ENCODE measurements at places on chromosomes 16 and 17. TPM values are rescaled to one million over a fixed set of nuclear protein-coding genes. Genes with fewer than 3 reads are reported as not detected.

DNA sequence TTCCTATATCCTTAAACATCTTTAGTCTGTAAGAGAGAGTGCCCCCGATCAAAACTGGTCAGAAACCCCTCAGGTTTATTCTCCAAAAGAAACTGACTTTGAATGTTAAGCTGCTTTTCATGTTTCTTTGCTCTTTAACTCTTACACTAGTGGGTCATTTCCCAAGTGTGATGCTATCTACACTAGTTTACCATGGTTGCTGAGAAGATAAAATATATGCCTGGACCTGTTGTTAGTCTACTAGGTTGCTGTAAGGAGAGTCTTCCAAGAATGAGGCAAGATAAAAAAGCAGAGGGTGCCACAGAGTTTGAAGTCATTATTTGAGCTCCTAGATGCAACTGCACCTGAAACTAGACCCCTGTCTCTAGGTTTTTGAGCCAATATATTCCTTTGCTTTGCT, 12.2 kb upstream of the ZKSCAN2 start:
- no peak for DNase-seq
- H3K27ac ChIP-seq = no peak overlapping the region
- H3K4me1 ChIP-seq = no peaks in the 10 kb centered on the region
- H3K36me3 ChIP-seq = no peaks in the 10 kb centered on the region

GRCh38 chr17:49187301-49187700, 23.1 kb downstream of the GNGT2 start:
- H3K27ac ChIP-seq = no peak overlapping the region
- H3K4me1 ChIP-seq = no peaks in the 10 kb centered on the region
- H3K27me3 ChIP-seq = no peaks in the 10 kb centered on the region
- DNase-seq = no peak
- no peak overlapping the region for H3K4me3 ChIP-seq
- H3K36me3 ChIP-seq = no peaks in the 10 kb centered on the region

DNA sequence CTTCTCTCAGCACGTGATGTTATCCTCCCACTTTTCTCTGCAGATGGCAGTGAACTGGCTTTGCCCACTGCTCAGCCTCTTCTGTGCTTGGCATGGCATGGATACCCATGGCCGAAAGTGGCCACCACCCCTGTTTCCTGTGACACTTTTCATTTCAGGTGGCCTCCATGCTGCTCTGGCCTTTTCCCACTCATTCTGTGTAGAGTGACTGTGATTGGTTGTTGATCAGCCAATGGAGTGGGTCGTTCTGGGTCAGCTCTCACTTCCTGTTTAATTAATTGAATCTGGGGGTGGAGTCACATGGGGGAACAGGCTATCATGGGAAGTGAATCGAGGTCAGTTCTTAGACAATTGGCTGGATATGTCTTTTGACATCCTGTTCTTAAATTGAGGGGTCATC, 350.1 kb upstream of the EEF2KMT start:
- no peaks in the 10 kb centered on the region for H3K4me1 ChIP-seq
- H3K27ac ChIP-seq = no peak overlapping the region
- no peak for DNase-seq

- H3K36me3 ChIP-seq = no peaks in the 10 kb centered on the region
- no peaks in the 10 kb centered on the region for H3K4me1 ChIP-seq
- H3K4me3 ChIP-seq = no peak overlapping the region
These were observed 19.9 kb downstream of the C16orf96 start for GRCh38 chr16:4576008-4576407.

- no peak for DNase-seq
- peaks cover 2% of the 10 kb centered on the region for H3K4me1 ChIP-seq
- no peaks in the 10 kb centered on the region for H3K36me3 ChIP-seq
These were observed 921 bp upstream of the CDR2 start for GRCh38 chr16:22375117-22375962.

DNA sequence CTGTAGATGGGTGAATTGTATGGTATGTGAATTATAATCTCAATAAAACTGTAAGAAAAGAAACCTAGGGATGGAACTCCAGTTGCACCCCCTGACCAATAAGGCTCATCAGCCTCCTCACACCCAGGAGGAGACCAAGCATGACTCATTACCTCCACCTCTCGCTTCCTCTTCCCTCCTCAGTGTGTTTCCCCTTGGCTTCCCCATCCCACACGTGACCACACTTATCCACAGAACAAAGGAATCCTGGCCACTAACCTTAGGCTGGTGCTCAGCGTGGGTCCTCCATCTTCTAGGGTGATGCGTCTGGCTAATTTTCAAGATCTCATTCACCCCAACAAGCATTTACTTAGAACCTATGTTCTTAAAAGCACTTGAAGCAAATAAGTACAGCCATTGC, 36.2 kb upstream of the MAP3K14 start:
- no peak overlapping the region for H3K4me3 ChIP-seq
- no peak for DNase-seq
- no peak overlapping the region for H3K27ac ChIP-seq
- H3K4me1 ChIP-seq = no peaks in the 10 kb centered on the region

DNA sequence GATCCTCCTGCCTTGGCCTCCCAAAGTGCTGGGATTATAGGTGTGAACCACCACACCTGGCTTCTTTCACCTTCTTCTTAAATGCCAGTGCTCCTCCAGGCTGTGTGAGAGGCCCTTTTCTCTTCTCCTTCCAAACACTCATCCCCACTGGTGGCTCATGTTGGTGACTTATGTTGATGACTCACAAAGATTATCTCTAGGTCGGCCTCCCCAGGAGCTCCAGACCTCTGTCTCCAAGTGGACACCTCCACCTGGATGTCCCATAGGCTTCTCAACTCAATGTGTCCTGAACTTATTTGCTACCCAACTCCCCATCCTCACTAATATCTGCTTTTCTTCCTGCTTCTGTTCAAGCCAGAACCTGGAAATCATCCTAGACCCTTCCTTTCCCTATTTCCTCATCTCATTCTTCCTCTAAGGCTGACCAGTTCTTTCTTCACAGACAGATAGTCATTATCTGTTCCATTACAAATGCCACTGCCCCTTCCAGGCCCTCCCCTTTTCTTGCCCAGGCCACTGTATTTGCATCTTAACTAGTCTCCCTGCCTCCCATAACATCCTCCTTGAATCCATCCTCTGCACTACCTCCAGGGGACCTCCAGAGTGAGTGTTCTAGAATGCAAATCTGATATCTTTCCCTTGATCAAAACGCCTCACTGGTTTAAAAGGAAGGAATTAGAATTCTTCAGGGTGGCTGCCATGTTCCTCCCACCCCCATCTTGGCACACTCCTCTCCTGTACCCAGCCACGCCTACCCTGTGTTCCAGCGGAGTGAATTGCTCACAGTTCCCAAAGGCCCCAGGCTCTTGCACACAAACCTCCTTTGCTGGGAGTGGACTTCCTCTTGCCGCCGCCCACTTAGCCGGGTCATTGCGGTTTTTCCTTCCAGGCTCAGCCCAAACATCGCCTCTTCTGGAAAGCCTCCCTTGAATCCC, 34.8 kb upstream of the FBXO47 start:
- H3K27ac ChIP-seq = peak overlapping the region; percentile 70
- no peaks in the 10 kb centered on the region for H3K36me3 ChIP-seq
- peak overlapping the region; percentile 38 for H3K4me3 ChIP-seq
- no peaks in the 10 kb centered on the region for H3K27me3 ChIP-seq

DNA sequence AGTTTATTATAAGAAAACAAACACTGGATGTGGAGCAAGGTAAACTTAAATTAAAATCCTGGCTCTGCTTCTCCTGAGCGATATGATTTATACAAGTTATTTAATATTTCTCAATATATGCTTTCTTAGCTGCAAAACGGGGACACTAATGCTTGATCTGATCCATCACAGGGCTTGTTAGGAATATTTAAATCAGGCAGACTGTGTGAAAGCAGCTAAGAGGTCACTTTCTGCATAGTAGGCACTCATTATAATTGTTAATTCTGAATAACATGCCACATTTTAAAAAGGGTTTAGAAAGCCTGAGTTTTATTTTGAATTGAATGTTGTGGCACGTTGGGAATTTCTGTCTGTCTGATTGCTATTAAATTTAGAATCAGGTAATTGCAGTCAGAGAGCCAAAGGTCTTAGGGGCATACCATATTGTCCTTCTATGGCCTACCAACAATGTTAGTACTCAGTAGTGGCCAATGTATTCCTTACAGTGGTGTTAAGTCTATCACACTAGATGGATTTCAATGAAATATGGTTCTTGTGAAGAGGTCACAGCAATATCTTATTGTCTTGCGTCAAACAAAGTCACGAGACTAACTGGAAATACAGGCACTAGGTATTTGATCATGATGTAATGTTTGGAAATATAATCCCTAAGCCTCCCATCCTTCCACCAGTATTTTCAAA, 890.0 kb upstream of the CDH8 start:
- H3K27ac ChIP-seq = no peak overlapping the region
- no peaks in the 10 kb centered on the region for H3K36me3 ChIP-seq
- no peaks in the 10 kb centered on the region for H3K27me3 ChIP-seq
- H3K4me3 ChIP-seq = no peak overlapping the region
- DNase-seq = no peak

GRCh38 chr16:87690911-87691685, 74.7 kb downstream of the KLHDC4 start:
- H3K4me1 ChIP-seq = no peaks in the 10 kb centered on the region
- peaks cover 3% of the 10 kb centered on the region for H3K36me3 ChIP-seq
- no peak for DNase-seq
- H3K27ac ChIP-seq = no peak overlapping the region
- H3K4me3 ChIP-seq = no peak overlapping the region

GRCh38 chr16:72173997-72174396, 2.0 kb upstream of the PMFBP1 start:
- no peaks in the 10 kb centered on the region for H3K4me1 ChIP-seq
- no peak overlapping the region for H3K4me3 ChIP-seq
- no peak overlapping the region for H3K27ac ChIP-seq

DNA sequence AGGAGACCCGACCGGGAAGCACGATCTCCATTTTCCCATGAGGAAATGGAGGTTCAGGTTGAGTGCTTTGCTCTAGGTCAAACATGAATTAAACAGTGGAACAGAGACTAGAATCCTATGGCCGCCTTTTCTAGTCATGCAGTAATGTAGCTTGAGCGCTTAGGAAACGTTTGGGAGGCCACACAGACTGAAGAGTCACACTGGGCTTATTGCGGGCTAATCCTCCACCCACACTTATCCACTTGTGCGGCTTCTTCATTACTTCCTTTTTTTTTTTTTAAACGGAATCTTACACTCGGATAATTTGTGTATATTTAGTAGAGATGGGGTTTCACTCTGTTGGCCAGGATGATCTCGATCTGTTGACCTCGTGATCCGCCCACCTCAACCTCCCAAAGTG, 26.0 kb downstream of the CACNG3 start:
- no peaks in the 10 kb centered on the region for H3K4me1 ChIP-seq
- H3K4me3 ChIP-seq = no peak overlapping the region
- no peaks in the 10 kb centered on the region for H3K36me3 ChIP-seq
- H3K27me3 ChIP-seq = no peaks in the 10 kb centered on the region
- no peak for DNase-seq

GRCh38 chr16:51637770-51638094, 486.7 kb upstream of the SALL1 start:
- no peaks in the 10 kb centered on the region for H3K27me3 ChIP-seq
- DNase-seq = no peak
- H3K4me3 ChIP-seq = no peak overlapping the region
- H3K27ac ChIP-seq = no peak overlapping the region
- no peaks in the 10 kb centered on the region for H3K4me1 ChIP-seq
- no peaks in the 10 kb centered on the region for H3K36me3 ChIP-seq

DNA sequence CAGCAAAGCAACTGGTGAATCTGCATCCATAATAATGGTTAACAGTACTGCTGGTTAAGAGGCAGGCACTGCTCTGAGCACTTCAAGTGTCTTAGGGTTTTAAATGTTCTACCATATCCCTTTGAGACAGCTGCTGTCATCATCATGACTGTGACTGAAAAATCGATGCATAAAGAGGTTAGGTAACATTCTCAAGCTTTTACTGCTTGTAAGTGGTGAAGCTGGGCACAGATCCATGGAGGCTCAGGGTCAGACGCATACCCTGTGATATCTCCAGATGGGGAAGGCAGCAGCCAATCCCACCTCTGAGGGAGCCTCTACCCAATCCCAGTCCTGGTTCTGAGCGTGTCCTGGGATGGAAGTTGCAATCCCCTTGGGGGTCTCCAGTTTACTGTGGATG, 57.6 kb upstream of the SOX9 start:
- H3K4me1 ChIP-seq = no peaks in the 10 kb centered on the region
- no peak overlapping the region for H3K4me3 ChIP-seq
- no peaks in the 10 kb centered on the region for H3K36me3 ChIP-seq
- no peak overlapping the region for H3K27ac ChIP-seq
- no peak for DNase-seq

DNA sequence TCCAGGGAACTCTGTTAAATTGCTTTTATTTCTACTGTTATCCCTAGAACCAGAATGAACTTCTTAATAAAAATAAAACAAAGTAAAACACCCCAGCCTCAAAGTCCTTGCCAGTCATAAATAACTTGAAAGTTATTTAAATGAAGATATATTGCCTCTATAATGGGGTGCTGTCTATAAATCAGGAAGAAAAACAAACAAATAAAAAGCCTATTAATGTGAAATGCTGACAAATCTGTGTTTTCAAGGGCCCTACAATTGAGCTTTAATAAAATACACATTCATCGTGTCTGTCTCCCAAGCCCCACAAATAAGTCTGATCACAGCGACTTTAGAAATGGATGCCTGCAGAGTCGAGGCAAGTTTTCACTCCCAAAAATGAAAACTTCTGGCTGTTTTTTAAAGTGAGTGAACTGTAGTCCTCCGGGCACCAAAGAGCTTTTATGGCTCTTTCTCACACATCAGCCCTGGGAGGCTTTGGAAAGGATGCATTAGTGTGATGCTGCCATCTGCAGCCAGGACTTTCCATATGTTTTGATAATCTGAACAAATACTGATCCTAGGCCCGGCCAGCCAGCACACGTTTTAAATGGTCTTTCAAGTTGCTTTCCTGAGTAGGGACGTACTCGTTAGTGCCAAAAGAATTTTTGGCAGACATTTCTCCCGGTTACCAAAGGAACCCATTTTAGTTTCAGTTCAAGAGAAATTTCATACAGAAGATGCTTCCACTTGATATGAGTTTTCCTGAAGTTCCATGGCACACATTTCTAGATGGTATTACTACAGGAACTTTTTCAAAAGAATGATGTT, 16.3 kb downstream of the NACA2 start:
- no peaks in the 10 kb centered on the region for H3K4me1 ChIP-seq
- no peak overlapping the region for H3K27ac ChIP-seq
- no peak overlapping the region for H3K4me3 ChIP-seq

DNA sequence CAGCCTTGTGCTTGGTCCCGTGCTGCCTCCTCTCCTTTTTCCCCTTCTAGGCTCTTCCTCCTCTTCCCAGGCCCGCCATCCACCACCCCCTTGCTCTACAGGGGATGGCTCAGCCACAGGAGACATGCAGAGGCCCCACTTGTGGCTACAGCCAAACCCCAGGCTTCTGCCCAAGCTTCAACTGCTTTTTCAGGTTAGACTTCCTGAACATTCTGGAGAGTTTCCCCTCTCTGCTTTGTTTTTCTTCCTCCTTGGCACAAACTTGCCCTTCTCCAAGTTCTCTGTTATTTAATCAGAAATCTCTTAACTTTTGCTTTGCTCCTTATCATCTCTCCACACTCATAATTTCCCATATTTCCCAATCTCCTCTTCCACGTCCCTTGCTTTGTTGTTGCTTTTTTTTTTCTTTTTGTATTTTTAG, 18.3 kb upstream of the HAS3 start:
- no peak overlapping the region for H3K4me3 ChIP-seq
- H3K27me3 ChIP-seq = no peaks in the 10 kb centered on the region
- H3K4me1 ChIP-seq = no peaks in the 10 kb centered on the region
- no peaks in the 10 kb centered on the region for H3K36me3 ChIP-seq
- H3K27ac ChIP-seq = no peak overlapping the region

Gene HSD17B1
- polyA plus RNA-seq = 1.7 TPM

Gene CACNG3
- polyA plus RNA-seq = not detected

Gene PRSS33
- not detected for polyA plus RNA-seq

Gene MEOX1
- polyA plus RNA-seq = 5.0 TPM

Gene GABARAPL2
- polyA plus RNA-seq = 116 TPM

Gene CD300H
- polyA plus RNA-seq = not detected

Gene GUCY2D
- polyA plus RNA-seq = not detected

Gene RTN4RL1
- polyA plus RNA-seq = 0.70 TPM

Gene NHERF1
- polyA plus RNA-seq = 3.1 TPM

Gene CES3
- 0.48 TPM for polyA plus RNA-seq
